ENCODE measurements at places on chromosomes 11 and 22.

DNA sequence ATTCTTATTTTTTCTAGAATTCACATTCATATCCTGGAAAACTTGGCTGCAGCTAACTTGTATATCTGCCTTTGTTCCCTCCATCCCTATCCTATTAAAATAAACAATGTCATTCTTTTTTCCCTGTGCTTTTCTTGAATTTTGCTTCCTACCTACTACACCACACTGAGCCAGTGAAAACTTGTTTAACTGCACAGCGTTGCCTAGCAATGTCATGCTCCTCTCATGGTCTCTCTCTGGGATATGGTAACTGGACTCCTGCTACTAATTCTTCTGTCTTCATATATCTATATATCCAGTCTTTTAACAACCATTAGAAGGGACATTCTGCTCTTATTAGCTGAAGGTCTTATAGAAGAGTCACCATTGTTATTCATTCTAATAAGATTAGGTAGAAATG is 434.4 kb downstream of the METTL15 start:
- no peak for DNase-seq

- DNase-seq: no peak
Observed at GRCh38 chr11:96132437-96132836, 208.5 kb upstream of the MTMR2 start.

DNA sequence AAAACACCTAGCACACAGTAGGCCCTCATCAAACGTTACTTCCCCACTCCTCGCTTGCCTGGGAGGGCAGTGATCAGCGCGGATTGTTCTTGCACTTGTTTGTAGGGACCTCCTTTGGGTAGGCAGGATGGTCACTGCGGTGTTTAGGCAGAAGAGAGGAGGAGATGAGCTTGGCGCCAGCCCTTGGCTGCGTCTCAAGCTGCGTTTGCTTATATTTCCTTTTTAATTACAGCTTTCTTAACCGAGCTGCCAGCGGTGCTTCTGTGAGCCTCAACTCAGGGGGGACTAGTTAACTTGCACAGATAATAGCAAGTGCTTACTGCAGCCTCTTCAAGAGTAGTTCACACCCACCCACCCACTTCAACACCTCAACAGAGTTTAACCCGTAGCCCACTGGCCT is 15.1 kb downstream of the IFT27 start:
- DNase-seq: no peak

DNA sequence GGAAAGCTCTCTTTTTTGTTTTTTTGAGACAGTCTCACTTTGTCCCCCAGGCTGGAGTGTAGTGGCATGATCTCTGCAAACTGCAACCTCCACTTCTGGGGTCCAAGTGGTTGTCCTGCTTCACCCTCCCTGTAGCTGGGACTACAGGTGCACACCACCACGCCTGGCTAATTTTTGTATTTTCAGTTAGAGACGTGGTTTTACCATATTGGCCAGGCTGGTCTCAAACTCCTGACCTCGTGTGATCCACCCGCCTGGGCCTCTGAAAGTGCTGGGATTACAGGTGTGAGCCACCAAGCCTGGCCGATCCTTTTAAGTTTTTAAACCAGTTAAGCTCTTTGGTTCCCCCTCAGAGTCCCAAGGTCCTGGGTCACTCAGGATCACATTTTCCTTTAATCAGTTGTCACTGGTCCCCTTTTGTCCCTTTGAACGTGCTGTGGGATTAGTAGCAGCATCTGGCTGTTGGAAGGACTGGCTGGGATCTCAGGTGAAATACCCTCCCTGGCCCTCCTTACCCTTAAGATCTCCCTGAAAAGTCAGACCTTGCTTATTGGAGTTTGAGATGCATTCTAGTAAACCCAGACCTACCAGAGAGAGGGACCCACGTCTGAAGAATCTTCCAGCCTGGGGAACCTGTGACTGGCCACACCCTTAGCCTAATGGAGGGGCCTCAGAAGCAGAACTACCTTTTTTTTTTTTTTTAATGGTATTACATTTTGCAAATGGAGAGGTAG is 8.1 kb downstream of the MALAT1 start:
- DNase-seq: no peak

- DNase-seq: no peak
Observed at GRCh38 chr22:50473855-50474671, 772 bp downstream of the SBF1 start.

DNA sequence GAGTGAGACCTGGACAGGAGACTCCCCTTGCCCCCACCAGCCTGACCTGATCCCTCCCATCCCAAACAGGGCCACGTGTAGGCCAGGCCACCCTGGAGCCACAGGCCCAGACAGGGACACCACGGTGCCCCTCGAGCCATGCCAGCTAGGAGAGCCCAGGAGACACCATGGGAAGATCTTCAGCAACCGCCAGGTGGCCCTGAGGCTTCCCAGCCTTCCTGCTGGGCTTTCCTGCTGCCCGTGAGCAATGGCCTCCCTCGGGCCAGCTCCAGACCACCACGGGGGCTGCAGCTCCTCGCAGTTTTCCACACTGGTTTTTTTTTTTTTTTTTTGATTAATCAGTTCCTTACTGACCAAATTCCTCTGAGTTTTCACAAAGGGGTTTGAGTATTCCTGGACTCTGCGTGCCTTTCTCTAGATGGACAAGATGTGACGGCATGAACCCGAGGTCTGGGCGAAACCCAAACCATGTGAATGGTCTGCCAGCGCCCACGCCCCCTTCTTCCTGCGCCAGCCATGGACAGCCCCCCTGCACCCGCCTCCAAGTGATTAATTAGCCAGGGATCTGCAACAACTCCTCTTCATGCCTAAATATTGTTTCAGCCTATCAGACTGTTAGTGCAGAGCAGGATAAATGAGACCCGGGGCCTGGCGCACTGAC is 40.9 kb downstream of the TBX1 start:
- no peak for DNase-seq

- no peak for DNase-seq
Observed at GRCh38 chr11:1099519-1100355, 25.1 kb downstream of the MUC2 start.

DNA sequence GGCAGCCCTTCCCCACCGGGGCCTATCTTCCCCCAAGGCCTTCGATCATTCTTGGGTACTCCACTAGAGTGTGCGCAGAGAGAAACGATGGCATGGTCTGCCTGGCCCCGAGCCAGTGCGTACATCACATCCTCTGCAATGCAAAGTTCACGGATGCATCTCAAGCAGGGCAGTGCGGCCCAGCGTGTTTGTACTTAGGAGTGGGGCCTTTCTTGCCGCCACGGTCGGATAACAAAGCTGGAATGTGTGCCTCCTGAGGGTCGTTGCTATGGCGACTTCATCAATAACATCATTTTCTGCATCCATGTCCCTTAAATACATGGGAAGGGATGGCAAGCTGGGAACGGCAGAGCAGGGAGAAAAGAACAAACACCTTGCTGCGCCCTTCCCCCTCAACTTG is 73.9 kb downstream of the SCUBE1 start:
- no peak for DNase-seq

DNA sequence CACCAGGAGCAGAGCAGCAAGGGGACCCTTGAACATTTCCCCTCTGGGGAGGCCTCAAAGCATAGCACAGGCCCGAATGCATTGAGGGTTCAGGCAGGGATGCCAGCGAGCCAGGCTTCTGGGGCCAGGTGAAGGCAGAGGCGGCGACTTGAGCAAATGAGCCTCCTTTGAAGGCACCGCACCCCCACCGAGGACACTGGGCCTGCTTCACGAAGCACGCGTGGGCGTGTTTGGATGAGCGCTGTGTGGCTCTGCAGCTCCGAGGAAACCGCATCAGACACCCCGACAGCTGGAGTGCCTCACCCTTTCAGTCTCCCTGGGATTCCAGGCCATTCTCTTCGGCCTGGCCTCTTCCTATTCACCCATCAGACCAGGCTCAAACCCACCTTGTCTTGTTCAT is 301.8 kb downstream of the NTM start:
- DNase-seq: no peak

DNA sequence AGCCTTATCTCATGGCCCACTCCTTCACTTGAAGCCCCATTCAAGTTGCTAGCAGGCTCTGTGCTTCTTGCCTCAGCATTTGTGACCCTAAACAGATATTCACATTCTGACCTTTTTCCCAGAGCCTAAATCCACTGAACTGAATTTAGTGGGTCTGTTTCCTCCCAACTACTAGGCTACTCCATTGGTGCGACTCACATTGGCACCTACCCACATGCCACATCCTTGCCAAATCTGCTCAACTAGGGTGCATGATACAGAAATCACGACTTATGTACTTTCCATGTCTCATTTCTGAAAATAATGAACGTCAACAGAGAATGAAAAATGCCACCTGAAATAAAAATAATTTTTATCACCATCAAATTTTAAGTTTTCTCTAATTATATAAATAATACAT is 8.4 kb upstream of the MMP12 start:
- no peak for DNase-seq

- DNase-seq: no peak
Observed at GRCh38 chr22:43300891-43301676, 42.1 kb downstream of the SCUBE1 start.

GRCh38 chr22:26681395-26681821 is 24.0 kb downstream of the MIAT start:
- no peak for DNase-seq
